ENCODE measurements at places on chromosomes 3 and 15.

GRCh38 chr3:110341047-110341446 is 730.6 kb upstream of the NECTIN3 start:
- DNase-seq, result no peak

DNA sequence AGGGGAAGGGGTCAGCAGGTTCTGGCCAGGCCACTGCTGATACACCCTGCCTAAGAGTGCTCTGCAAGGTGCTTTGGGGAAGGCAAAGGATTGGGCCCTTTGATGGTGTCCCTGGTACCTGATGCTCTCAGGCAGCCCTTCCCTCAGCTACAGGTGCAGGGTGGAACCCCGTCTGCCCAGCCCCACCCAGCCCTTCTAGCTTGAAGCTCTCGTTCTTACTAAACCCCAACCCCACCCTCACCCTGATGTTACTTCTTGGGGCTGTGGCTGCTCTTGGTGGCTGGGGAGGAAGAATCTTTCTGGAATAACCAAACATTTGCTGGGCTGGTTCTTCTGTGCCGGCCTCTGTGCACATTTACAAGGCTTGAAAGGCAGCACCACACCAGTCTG is 6.4 kb downstream of the GNAI2 start:
- no peak for DNase-seq

DNA sequence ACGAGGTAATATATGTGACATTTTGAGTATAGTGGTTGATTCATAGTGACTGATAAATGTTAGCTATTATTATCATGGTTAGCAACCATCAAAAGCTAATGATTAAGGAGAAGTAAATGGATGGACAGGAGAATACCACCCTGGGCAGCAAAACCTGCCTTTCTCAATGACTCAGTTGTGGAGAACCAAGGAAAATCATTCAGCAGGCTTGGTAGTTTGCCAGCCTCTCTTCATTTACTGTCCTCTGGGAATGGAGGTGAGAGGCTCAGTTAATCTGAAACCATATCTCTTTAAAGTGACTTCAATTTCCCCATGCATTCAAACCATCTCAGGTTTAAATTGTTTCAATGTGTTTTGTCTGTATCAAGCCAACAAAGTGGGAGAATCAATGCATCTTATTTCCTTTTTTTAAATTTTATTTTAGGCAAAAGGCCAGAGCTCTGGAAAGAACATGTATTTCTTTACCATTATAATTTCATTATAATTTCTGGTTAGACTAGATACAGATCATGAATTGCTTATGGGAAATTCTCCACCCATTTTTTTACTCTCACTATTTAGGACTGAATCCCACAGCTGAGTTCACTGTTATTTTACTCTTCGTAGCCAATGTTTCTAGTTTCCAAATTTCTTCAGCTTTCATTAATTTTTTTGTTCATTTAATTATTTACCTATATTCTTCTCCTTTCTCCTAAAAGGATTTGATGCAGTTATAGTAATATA is 2.7 kb downstream of the TM4SF18 start:
- DNase-seq, result no peak

DNA sequence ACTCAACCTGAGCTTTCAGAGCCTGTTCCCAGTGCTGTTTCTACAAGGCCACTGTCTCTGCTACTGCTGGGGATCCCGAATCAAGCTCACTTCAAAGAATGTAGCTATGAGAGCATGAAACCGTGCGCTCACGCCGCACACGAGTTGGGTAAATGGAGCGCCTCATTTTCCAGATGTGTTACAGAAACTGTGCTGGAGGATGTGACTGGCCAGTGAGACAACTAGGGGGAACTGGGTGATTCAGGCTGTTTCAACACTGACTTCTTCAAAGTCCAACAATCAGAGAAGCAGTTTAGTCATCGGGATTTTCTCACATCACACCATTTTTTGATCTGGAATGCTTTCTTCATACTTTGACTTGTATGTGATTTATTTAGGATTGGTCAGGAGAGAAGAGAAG is 3.5 kb downstream of the ZNF710 start:
- no peak for DNase-seq

DNA sequence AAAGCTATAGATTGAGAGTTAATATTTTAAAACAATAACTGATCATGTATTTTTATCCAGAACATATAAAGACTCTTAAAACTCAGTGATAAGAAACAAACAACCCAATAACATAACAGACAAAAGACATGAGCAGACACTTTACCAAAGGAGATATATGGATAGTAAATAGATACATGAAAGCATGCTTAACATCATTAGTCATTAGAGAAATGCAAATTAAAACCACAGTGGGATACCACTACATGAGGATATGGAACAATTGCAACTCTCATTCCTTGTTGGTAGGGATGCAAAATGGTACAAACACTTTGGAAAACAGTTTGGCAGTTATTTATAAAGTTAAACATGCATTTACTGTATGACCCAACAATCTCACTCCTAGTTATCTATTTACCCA is 95.0 kb downstream of the IQCH start:
- no peak for DNase-seq

- no peak for DNase-seq
Measured at GRCh38 chr3:119945291-119945690, 149.0 kb downstream of the GSK3B start.

DNA sequence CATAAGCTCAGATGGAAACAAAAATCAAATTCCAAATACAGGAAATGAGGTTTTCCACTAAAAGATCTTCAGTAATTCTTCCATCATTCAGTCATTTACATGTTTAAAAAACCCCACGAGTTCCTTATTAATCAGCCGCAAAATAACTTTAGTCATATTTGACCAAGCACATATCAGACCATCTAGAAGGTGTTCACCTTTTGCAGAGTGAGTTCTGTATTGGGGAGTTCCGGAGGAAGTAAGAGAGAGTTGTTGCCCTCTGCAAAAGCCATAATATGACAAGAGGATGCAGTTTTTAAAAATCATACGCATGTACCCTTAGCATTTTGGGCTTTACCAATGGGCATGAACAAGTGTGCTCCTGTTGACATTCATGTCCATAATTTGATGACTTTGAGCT is 61.6 kb downstream of the CCR1 start:
- DNase-seq, result no peak

GRCh38 chr15:52200831-52201365 is 9.7 kb upstream of the GNB5 start:
- no peak for DNase-seq

DNA sequence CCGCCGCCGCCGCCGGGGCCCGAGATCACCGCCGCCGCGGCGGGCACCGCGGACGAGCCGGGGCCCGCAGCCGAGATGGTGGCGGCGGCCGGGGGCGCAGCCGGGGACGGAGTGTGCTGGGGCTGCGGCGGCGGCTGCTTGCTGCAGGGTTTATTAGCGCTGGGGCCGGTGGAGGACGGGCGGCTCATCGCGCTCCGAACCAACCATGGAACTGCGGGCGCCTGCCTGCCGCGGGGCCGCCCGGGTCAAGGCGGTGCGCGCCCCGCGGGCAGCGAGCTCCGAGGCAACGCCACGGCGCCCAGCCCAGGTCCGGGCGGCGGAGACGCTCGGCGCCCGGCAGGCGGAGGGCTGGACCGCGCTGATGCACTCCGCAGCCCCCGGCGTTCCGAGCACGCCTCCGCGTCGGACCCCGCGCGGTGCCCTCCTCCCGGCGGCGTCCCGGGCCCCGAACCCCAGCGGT is 277 bp downstream of the SIAH2 start:
- DNase-seq, result no peak

GRCh38 chr3:100041328-100041749 is 73.0 kb downstream of the FILIP1L start:
- DNase-seq, result no peak

- DNase-seq, result no peak
Measured at GRCh38 chr3:42699511-42699971, 3.1 kb downstream of the HHATL start.

- DNase-seq, result no peak
Measured at GRCh38 chr15:99702895-99703602, 30.2 kb downstream of the LYSMD4 start.

- no peak for DNase-seq
Measured at GRCh38 chr3:58567251-58567515, 10.0 kb downstream of the FAM107A start.

- DNase-seq, result no peak
Measured at GRCh38 chr15:67311731-67312130, 57.1 kb downstream of the IQCH start.

DNA sequence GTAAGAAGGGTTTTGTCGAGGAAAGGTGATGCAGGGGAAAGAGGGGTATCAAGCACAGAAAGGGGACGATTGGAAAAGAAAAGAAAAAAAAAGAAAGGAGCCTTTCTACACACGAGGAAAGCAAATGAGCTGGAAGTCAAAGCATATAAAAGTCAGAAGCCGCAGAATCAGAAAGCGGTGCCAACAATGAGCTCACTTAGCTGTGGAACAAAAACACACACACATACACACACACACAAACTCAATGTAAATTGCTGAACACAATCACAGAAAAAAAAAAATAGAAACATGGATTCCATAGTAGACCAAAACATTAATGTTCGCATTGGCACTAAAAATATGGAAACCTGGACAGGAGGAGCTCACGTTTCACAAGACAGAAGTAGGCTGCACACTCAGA is 63.4 kb upstream of the FEZF2 start:
- DNase-seq, result no peak

GRCh38 chr15:60972866-60973265 is 256.2 kb downstream of the RORA start:
- no peak for DNase-seq

DNA sequence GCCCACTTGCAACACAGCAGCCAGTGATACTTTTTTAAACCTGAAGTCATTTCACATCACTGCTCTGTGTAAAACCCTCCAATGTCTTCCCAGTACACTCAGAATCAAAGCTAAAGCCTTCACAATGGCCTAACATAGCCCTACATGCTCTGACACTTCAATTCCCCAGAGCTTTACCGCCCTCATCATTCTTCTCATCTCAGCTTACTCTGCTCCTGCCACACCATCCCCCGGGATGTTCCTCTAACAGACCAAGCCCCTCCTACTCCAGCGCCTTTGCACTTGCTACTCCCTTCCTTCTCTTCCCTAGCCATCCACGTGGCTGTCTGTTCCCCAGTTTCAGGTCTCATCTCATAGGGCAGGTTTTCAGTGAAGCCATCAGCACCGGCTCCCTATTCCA is 194.0 kb downstream of the SSR3 start:
- DNase-seq, result no peak

- DNase-seq, result no peak
Measured at GRCh38 chr3:149487598-149488197, 13.2 kb downstream of the TM4SF4 start.

DNA sequence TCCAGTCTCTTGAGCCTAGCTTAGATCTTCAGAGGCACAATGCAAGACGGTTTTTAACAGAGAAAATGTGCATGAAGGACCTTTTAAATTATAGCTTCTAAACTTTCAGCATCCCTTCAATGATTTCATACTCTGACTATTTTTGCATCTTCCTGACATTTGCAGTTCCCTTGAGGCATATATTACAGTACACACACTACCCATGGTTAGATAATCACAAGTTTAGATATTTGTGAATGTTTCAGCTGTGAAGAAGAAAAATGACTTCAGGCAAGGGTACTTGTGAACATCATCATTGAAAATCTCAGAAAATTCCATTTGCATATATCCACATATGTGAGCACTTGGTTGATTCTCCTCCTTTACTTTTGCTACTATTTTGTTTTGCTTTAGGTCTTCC is 341.5 kb downstream of the ROBO2 start:
- DNase-seq, result no peak

DNA sequence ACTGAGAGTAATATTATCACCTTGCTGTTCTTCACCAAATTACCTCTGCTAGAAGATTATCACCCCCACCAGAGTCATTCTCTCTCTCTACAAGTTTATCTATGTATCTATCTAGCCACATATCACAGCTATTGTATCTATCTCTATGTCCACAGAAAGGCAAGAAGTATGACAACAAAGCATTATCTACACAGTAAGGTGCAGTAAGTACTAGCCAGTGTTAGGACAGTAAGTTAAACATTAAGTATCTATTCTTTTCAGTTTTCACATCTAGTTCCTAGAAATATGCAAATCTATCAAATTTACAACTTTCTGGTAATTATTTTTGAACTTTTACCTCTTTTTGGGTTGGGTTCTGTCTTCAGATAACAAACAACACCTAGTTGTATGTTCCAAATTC is 26.5 kb upstream of the XXYLT1 start:
- no peak for DNase-seq

- no peak for DNase-seq
Measured at GRCh38 chr15:59322056-59322759, 50.5 kb downstream of the MYO1E start.

- no peak for DNase-seq
Measured at GRCh38 chr15:89192136-89192535, 29.2 kb downstream of the RLBP1 start.

DNA sequence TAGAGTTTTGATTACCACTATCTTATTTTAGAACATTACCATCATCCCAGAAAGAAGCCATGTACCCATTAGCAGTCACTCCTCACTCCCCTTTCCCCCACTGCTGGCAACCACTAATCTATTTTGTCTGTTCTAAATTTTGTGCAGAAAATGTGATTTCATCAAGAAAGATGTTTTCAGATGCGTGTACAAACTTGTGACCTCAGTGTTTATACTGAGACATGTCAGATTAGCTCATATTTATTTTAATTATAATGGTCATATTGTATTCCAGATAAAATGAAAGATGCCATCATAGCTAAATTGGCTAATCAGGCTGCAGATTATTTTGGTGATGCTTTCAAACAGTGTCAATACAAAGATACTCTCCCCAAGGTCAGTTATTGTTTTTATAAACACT is 27.8 kb downstream of the PDCD6IP start:
- DNase-seq, result no peak

- DNase-seq, result no peak
Measured at GRCh38 chr3:141345528-141345927, 22.8 kb upstream of the ZBTB38 start.

GRCh38 chr3:108698461-108698860 is 58.7 kb downstream of the RETNLB start:
- no peak for DNase-seq

GRCh38 chr3:44803298-44803697 is 41.7 kb downstream of the KIF15 start:
- DNase-seq, result no peak

DNA sequence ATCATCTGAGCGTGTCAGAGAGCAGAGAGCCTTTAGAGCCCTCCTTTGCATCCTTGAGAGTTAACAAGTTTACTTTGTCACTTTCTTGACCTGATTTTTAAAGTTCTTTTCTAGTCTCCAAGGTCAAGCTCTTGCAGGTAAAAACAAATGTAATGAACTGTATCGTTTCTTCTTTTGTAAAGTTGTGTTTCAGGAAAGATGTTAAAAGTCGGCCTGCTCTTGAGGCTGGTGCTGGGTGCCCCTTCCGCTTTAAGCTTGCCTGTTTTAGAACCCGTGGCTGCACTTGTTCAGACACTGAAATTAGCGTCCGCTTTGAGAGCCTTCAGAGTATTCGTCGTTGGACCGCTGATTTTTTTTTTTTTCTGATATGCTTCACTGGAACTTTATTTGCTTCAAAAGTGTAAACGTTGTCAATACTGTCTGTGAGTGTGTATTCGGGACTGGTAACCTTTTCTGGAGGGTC is 52.6 kb upstream of the ULK4 start:
- DNase-seq, result no peak

Measured in T1000 (cell line).